ENCODE measurements at places on chromosomes 1 and 21. TPM values are rescaled to one million over a fixed set of nuclear protein-coding genes. Genes with fewer than 3 reads are reported as not detected.

CRNN gene
- total RNA-seq, result not detected

- DNase-seq, result no peak
Observed at GRCh38 chr1:198530953-198531352, 9.5 kb downstream of the ATP6V1G3 start.

- DNase-seq, result no peak
Observed at GRCh38 chr1:246012341-246012740, 494.7 kb downstream of the SMYD3 start.

DNA sequence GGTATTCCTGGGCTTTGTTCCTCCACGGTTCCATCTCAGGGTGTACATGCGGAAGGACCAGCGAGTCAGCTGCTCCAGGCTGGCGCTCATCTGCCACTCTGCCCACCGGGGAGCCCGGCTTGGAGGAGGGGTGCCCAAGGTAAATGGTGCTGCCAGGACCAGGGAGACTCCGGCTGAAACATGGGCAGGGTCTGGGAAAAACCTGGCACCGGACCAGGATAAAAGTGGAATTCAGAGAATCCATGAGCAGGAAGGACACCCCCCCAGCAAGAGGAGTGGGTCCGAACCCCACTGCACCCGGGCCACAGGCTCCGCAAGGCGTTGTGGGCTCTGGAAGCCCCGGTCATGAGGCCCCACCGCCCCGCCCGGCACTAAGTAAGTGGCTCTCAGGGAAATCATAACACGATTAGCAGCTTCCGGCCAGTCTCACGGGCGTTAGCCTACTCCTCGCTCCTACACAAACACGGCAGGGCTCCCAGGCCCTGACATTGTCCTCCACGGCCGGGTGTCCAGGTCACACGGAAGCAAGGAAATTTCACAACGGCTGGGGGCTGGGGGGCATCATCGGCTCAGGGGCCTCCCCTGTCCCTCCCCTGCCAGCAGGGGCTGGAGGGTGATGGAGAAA is 21.1 kb downstream of the MEGF6 start:
- DNase-seq, result no peak

LDLRAP1 gene
- total RNA-seq, result 4.6 TPM

- DNase-seq, result no peak
Observed at GRCh38 chr1:205182930-205183329, 28.6 kb downstream of the DSTYK start.

DNA sequence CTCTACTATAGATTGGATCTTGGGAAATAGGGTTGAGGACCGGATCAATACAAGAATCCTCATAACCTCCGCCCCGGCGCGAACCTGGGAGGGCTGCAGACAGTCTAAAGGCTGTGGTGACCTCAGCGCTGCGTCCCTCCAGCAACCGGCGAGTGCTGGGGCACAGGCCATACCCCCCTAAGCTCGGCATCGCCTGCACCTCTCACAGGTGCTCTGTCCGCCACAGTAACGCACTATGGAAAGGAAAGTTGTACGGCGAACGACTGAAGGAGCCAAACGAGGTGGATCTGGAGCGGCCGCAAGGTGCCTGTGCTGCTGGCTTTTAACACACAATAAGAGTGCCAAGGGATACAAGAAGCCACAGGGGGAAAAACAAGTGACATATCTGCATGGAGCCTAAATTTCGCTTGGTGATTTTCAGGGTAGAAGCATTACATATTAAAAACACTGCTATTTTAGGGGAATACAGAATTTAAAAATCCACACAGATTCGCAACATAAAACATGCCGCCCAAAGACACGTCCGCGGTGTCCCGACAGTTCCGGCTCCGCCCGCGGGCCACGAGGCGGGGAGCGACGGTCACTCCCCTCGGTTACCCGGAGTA is 1.4 kb upstream of the RBM15 start:
- DNase-seq, result no peak

- no peak for DNase-seq
Observed at GRCh38 chr1:53298045-53298637, 29.7 kb downstream of the LRP8 start.

GRCh38 chr1:216523449-216524190 is 100.4 kb upstream of the USH2A start:
- DNase-seq, result no peak

GRCh38 chr1:66012106-66012784 is 219.6 kb downstream of the PDE4B start:
- no peak for DNase-seq

DNA sequence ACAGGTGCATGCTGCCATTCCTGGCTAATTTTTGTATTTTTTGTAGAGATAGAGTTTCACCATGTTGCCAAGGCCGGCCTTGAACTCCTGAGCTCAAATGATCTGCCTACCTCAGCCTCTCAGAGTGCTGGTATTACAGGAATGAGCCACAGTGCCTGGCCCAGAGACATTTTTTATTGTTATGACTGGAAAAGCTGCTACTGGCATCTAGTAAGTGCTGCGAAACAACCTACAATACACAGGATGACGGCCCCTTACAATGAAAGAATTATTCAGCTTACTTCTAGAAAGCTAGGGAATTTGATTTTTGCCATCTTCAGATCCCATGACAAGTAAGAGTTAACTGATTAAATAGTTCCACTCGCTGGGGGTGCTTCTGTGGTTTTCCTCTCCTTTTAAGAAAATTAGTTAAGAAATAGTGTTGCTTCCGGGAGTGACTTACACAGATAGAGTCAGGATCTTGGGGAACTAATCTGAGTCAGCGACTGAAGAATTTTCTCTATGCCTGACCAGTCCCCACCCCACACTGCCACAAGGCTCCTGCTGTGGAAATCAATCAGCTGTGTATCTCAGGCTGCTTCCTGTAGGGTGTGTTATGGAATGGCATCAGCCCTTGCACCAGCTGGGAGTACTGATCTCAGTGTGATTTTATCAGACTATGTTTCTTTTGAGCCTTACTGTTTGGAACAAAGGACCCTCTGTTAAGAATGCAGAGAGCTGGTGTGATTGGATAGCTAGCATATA is 93.0 kb upstream of the BMP8A start:
- peak; percentile 95 for DNase-seq

DNA sequence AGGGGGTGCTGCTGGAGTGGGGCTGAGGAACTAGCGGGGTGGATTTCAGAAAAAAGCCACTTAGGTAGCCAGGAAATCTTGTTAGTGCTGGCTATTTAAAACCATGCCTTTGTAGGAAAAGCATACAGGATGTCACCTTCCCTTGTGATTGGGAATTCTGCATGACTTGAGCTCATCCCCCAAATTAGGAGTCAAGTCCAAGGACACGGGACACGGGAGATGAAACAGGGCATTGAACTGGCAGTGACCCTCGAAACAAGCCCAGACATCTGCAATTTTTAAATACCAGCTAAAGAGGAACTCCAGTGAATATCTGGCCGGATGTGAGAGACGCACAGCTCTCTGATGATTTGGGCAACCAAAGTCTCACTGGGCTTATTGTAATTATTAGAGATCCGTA is 32.8 kb downstream of the C2CD2 start:
- DNase-seq, result no peak

DNA sequence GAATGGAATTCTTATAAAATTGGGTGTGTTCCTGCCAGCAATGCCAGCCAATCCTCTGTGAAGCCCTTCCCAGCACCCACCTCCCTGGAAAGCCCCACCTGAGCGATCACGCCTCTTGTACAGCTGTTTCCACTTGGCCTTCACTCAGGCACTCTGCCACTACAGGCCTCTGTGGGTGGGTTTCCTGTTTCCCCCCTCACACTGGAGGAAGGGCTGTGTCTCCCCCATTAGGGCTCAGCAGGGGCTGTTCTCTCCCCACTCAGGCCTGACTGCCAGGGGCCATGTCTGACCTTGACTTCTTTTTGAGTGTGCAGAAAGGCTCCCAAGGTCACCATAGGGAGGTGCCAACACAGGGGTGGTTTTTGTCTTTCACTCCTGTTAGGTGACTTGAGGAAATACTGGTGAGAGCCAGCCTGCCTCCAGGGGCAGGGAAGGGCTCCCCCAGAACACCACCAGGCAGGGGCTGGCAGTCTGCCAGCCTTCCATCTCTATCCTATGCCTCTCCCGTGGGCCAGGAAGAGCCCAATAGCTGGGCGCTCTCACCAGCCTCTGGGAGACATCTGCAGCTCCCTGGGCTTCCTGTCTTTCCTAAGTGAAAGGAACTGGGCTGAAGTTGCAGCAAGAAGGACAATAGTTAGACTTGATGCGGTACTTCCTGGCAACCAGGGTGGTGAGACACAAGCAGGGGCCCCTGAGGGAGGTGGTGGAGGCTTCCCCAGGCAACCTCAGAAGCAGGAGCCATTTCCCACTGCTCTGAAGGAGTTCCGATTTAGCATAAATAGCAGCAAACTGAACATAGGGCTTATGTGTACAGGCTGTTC is 49.1 kb downstream of the ELK4 start:
- DNase-seq, result no peak

GRCh38 chr1:76340056-76340455 is 265.5 kb downstream of the ST6GALNAC3 start:
- no peak for DNase-seq

DNA sequence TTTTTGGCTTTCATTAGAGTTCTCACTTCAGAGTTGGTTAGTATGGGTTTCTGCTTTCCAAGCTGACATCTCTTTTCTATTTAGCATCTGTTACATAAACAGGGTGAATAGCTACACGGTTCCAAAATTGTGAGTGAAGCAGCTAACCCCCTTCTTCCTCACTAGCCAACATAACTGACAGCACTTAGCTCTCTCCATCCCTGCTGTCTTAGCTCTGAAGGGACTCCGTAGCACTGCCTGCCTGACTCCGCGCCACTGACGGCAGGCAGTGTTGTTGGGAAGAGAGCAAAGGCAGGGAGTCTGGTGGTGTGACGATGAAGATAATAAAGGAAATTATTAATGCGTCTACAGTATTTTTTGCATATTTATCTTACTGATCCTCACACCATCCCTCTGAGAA is 247.0 kb downstream of the PTBP2 start:
- DNase-seq, result no peak

TRIM33 gene
- total RNA-seq, result 10.7 TPM

GRCh38 chr21:31233711-31234110 is 110.3 kb downstream of the TIAM1 start:
- DNase-seq, result no peak

HRNR gene
- not detected for total RNA-seq

DNA sequence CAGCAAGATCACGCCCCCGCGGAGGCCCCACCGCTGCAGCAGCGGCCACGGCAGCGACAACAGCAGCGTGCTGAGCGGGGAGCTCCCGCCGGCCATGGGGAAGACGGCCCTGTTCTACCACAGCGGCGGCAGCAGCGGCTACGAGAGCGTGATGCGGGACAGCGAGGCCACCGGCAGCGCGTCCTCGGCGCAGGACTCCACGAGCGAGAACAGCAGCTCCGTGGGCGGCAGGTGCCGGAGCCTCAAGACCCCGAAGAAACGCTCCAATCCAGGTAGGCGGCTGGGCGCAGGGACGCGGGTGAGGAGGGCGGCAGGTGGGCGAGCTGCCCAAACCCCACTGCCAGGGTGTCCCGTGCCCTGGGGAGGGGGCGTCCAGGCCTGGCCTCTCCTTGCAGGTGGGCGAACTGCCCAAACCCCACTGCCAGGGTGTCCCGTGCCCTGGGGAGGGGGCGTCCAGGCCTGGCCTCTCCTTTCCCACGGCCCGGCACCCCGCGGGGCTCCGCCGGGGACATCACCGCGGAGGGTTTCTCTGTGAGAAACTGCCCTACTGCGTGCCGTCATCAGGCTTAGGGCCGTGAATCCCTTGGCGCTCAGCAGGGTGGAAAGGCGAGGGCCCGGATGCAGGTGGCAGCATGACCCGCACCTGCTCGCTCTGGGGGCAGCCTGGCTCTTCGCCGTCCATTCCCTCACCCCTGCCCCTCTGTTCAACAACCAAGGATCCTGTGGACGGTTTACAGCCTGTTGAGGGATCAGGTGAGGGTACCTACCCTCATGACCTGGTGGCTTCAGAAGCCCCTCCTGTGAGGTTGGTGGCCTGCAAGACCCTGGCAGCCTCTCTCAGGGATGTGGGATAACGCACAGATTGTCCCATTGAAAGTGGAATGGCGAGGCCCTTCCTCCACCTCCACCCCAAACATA is 534.0 kb downstream of the KIF26B start:
- no peak for DNase-seq

DNA sequence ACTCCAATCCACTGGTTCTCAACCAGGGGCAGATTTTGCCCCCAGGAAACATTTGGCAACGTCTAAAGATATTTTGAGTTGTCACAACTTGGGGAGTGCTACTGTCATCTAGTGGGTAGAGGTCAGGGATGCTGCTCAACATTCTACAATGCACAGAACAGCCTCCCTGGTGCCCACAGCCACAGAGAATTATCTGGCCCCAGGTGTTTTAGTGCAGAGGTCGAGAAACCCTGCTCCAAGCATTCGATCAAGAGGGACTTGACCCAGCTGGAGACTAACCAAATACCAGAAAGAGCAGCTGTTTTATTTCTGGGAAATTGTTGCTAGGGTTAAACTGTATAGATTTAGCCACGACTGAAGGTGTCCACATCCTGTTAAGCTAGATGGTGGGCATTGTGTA is 19.2 kb downstream of the CD247 start:
- no peak for DNase-seq

DNA sequence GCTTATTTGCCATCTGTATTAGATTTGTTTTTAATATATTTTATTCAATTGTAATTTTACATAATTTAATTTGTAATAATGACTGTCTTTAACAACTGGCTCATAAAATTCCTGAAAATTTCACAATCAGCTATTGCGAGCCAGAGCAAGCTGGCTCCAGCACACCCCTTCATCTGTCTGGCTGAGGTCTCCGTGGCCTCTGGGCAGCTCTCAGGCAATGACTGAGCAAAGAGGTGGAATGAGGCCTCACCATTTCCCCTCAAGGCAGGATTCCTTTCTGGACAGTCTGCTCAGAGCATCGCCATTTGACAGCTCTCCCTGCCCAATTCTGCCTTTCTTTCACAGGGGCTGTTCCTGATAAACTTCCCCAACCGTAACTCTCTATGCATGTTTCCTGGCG is 5.8 kb upstream of the KANK4 start:
- DNase-seq, result no peak

- no peak for DNase-seq
Observed at GRCh38 chr1:245234217-245235081, 79.7 kb downstream of the KIF26B start.

GRCh38 chr1:44497422-44498170 is 92.5 kb downstream of the RNF220 start:
- no peak for DNase-seq

- no peak for DNase-seq
Observed at GRCh38 chr1:56423716-56424115, 155.6 kb downstream of the PLPP3 start.

SPRR3 gene
- not detected for total RNA-seq

GLIS1 gene
- total RNA-seq, result 0.03 TPM

- peak; percentile 54 for DNase-seq
Observed at GRCh38 chr1:177228693-177229065, 57.9 kb downstream of the BRINP2 start.

SDCCAG8 gene
- total RNA-seq, result 22.2 TPM

CYP4A11 gene
- not detected for total RNA-seq
